PC-3 (cell line): ENCODE measurements at places on chromosomes 11 and 22.

GRCh38 chr11:130441719-130442118, 6.7 kb upstream of the ADAMTS15 start:
- no peak for DNase-seq

- DNase-seq, result no peak
These were observed 9.1 kb downstream of the UCP3 start for GRCh38 chr11:73999581-74000306.

GRCh38 chr22:32837142-32837541, 35.6 kb downstream of the TIMP3 start:
- DNase-seq, result no peak

DNA sequence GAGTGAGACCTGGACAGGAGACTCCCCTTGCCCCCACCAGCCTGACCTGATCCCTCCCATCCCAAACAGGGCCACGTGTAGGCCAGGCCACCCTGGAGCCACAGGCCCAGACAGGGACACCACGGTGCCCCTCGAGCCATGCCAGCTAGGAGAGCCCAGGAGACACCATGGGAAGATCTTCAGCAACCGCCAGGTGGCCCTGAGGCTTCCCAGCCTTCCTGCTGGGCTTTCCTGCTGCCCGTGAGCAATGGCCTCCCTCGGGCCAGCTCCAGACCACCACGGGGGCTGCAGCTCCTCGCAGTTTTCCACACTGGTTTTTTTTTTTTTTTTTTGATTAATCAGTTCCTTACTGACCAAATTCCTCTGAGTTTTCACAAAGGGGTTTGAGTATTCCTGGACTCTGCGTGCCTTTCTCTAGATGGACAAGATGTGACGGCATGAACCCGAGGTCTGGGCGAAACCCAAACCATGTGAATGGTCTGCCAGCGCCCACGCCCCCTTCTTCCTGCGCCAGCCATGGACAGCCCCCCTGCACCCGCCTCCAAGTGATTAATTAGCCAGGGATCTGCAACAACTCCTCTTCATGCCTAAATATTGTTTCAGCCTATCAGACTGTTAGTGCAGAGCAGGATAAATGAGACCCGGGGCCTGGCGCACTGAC, 40.9 kb downstream of the TBX1 start:
- no peak for DNase-seq

DNA sequence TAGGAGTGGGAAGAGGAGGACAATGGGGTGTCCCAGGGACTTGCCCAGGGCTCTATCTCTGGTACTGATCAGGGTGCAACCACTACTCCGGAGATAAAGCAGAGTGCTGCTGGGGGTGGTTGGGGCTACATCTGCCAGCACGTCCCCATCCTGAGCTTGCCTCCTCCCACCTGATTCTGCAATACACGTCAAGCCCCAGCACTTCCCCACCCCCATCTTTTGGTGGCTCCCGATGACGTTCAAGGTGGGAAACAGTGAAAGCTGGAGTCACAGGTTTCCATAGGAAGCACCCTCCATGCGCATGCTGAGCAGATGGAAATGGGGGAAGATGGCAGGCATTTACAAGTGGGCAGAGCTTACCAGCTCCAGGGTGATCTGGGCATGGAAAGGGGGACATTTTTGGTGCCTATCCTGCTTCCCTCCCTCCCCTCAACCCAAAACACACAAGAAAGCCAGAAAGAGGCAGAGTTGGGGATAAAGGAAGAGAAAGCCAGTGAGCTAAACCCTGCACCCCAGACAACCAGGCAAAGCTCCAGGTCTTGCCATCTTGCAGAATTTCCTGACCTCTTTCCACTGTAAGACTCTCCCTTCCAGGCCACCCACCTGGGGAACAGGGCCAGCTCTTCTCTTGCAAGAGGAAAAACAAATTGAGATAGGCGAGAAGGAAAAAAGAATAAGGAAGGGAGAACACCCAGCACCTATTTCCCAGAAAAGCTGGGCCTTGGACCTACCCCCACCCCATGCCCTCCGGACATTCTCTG, 15.8 kb downstream of the SYT7 start:
- no peak for DNase-seq

DNA sequence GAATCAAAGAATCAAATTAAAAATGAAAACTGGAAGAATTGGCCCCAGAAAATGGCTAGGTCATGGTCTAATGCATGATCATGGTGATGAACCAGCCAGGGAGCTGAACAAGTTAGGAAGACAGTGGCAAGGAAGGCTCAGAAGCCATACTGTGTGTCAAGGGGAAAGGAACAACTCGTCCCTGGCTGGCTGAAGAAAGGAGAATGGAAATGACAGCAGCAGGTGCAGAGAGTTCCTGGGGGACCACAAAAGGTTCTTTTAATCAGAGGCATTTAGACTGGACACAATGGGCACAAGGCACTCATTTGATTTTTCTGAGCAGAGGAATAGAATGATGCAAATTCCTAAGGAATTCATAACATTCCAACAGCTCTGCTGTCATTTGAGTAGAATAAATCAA, 209.9 kb downstream of the LARGE1 start:
- no peak for DNase-seq

DNA sequence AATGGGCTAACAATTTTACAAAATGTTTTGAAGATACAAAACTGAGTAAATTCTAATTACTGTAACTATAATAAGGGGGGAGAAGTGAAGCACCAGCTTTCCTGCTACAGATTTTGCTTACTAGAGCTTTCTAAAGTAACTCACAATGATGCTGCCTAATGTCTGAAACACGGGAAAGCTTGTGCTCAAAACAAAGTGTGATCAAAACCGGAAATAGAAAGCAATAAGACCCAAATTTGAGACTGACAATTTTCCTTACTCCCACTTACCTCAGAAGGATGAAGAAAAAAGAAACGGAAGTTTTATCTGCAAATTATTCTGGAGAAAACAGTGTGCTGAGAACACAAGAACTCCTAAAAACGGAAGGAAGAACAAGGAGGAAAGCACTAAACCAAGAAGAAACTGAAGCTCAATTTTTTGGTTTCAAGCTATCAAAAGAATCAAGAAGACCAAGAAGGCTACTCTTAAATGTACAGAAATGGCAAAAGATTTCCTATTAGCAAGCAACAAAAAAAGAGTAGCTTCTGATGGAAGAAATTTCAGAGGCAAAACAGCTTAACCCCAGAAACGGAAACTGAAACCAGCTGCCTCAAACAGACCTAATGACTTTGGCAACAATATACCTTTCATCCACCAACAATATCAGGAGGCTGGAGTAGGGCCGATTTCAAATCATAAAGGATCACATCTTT, 33.4 kb downstream of the AMBRA1 start:
- DNase-seq, result no peak

- no peak for DNase-seq
These were observed 393.0 kb upstream of the KIRREL3 start for GRCh38 chr11:127393460-127393997.

DNA sequence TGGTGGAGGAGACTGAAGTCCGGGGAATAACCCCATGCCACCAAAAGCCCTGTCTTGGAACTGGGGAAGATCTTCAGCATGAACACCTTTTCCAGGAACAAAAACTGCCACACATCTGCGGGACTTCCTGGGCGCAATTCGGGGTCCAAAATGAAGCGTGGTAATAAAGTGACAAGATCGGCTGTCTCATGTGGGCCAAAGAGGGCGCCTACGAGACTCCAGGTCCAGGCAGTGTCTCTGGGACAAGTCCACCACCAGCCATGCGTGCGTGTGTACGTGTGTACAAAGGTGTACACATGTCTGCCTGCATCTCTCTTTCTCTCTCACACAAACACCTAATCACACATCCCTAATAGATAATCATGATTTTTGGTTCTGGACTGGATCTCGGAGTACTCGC, 8.9 kb upstream of the MYBPC3 start:
- no peak for DNase-seq

DNA sequence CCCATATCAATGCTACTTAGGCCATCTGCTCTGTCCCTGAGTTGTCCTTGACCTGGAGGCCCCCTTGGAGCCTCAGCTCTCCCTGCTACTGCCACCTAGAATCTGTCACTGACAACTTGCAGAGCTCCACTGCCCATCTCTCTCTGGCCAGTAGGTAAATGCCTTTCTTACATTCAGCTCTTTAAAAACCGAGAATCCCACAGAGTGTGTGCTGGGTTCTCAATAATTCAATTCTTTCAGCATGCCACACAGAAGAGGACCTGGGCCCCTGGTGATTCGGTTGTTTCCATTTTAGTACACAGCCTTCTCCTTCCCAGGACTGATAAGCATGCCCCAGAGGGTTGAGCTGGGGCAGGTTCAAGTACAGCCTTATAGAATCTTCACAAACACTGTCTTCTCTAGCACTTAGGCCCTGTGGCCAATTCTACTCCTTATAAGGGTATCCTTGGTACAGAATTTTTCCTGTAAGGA, 22.0 kb upstream of the IPO7 start:
- no peak for DNase-seq

GRCh38 chr11:12915093-12915492, 94.0 kb upstream of the RASSF10 start:
- DNase-seq, result no peak

DNA sequence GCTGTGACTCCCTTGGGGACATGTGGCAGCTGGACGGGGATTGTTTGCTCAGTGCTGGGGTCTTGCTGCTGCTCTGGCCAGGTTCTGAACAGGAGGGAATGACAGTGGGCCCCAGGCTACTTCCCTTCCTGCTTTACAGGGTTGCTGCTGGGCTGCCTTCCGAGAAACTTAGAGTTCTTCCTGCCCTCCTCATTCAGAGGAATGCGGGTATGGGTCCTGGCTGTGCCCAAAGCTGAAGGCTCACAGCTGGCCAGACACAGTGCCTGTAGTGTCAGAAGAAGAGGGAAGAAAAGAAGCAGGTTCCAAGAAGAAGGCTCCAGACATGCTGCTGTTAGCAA, 108.3 kb upstream of the PARVA start:
- DNase-seq, result peak; percentile 93

DNA sequence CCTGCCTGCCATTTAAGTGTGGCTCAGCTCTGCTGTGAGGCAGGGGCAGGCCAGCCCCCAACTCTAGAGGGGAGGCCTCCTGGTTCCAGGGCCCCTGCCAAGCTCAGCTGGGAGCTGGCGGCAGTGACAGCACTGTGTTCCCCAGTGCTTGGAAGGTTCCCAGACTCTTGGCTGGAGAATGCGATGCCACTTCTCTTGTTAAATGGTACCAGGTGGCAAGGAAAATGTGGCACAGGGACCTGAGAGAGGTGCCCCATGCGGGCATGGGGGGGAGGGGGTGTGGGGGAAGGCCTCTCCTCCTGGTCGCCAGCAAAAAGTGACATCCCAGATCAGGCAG, 8.4 kb upstream of the TNFRSF13C start:
- no peak for DNase-seq

DNA sequence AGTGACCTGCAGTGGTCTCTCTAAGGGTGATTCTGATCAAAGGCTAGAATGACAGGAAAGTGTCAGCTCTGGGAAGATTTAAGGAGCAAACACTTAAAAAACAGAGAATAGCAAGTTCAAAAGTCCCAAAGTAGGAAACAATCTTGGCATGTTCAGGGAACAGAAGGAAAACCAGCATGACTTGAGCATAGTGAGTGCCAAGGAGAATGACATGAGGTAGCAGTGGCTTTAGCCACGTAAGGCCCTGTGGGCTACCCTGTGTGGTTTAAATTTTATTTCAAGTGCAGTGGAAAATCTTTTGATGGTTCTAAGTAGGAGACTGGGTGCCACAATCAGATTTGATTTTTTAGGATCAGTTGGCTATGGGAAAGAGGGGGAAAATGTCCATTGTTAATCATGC, 149.4 kb downstream of the WNT11 start:
- DNase-seq, result no peak

GRCh38 chr11:73228268-73229134, 10.4 kb downstream of the P2RY2 start:
- DNase-seq, result no peak

DNA sequence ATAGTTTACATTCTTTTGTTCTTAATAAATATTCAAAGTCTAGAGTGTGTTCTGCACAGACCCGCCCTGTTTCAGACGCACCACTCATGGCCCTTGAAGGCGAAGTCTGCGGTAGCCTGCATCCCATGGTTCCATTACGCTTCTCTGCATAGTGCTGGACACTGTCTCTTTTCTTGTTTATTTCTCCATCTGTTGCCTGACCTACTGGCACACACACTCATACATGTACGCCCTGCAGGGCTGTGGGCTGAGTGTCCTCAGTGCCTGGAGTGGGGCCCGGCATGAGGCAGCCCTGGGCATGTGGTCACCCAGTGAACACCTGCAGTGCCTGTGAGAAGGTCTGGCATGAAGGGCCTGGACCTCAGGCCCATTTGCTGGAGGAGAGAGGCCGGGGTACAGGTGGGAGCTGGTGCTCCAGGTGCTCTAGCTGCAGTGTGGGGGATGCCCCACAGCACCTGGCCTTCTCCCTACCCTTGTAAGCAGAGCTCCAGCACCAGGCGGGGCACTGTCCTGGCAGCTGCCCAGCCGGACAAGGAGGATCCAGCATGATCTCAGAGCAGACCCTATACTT, 404.1 kb downstream of the TBC1D22A start:
- no peak for DNase-seq

DNA sequence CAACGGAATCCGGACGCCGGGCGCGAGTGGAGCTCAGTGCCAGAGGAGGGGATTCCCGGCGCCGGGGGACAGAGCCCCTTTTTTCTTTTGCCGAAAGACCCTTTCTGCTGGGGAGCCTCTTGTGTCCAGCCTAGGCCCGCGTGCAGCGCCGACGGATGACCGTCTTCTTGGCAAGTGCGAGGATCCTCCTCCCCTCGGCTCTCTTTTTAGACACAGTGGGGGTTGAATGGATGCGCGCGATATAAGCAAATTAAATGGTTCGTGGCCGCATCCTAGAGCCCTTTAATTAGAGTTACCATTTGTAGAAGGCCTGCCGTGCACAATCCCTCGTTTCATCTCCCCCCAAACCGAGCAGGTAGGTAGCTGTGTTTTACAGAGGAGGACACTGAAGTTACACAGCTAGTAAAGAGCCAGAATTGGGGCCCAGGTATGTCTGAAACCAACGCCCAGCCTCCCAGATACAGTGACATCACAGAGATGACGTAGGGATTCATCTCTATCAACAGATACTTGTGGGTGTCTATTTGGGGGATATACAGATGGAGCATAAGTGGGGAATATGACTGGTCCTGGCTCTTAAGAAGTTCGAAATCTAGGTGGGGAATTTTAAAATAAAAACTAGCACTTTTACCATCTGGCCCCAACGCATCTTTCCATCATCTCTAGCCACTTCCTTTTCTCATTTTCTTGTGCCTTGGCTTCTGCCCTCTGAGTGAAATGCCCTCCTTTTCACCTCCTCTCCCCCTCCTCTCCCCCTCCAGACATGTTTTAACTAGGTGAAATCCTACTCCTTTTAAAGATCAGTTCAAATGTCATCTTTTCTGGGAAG, 875 bp downstream of the TCP11L1 start:
- DNase-seq, result peak; percentile 15

GRCh38 chr11:119055901-119056300, 1.1 kb downstream of the HYOU1 start:
- DNase-seq, result peak; percentile 52

- DNase-seq, result no peak
These were observed 57.5 kb downstream of the BCR start for GRCh38 chr22:23237841-23238240.

DNA sequence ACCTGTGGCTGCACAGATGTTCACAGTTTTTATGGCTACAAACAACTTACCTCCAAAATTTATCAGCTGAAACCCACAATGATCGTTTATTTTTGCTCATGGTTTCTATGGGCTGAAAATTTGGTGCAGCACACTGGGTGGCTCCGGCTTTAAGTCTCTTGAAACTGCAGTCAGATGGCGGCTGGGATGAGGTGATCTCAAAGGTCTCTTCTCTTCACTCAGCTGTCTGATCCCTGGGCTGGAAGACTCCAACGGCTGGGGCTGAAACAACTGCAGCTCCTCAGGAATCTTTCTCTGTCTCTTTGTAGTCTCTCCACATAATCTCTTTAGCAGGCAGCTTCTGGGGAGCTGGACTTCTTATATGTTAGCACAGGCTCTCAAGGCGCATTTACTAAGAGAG, 117.3 kb upstream of the FAT3 start:
- DNase-seq, result no peak

- DNase-seq, result peak; percentile 41
These were observed 1.1 kb downstream of the SHANK2 start for GRCh38 chr11:71251151-71251721.
